ENCODE measurements at places on chromosomes 4 and X.
A peak's percentile ranks its signal among the peaks of the same experiment; 100 is the strongest.

- DNase-seq, result no peak
Measured at GRCh38 chrX:46551494-46552128, 6.4 kb upstream of the ZNF674 start.

- DNase-seq, result no peak
Measured at GRCh38 chrX:134543288-134543687, 83.3 kb downstream of the HPRT1 start.

DNA sequence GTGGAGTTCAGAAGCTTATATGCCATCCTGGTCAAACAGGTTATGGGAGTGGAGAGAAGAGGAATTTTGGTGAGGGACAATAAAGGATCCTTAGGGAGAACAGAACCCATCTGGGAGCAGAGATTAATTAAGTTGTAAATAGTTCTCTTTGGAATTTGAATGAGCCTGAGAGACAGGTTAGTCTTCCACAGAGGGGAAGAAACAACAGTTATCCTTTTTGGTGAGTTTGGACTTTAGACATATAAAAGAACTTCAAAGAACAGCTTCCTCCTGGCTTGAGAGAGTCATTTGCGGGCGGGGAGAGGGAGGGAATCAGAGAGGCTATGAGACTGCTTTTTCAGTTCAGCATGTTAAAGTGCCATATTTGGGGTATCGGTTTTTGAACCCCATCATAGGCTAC lies 793.3 kb upstream of the MAGEB2 start:
- DNase-seq, result no peak

DNA sequence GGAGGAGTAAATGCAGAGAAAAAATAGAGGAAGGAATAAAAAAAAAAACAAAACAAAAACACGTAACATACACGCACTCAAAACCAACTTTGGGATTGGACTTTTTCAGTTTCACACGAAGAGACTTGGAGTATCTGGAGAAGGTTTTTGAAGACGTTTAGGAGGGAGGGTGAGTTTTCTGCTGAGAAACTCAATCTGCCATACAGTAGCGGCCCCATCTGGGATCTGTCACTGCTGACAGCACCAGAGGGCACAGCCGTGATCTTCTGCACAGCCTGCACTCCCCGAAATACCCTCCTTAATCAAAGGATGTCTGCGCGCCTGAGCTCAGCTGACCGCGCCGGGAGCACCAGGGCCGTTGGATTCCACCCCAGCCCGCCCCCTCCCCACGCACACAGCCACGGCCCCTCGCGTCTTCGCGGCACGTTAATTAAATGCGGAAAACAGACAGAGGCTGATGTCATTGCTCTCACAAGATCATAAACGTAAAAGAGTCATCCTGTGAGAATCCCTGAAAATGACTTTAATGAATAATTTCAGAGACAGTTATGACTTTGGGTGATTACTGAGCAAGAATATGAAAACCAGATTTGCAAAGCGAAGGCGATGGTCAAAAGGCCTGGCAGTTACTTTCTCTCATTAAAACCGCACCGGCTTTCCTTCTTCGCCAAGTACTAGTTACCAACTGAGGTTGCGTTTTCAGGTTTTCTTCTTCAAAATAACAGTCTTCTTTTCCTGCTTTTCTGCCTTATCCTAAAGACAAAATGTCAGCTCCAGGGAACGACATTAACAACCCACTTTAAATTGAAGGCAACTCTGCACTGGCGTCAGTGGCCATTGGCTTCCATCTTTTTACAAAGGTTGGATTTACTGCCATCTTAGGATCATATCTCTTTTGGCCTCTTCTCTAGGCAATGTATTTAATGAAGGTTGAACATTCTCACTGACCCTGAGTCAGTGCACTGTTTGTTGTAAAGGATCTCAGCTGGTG lies 10.6 kb downstream of the HAND2 start:
- peak; percentile 56 for DNase-seq

GRCh38 chrX:123155327-123155726 lies 28.8 kb upstream of the GRIA3 start:
- DNase-seq, result no peak

DNA sequence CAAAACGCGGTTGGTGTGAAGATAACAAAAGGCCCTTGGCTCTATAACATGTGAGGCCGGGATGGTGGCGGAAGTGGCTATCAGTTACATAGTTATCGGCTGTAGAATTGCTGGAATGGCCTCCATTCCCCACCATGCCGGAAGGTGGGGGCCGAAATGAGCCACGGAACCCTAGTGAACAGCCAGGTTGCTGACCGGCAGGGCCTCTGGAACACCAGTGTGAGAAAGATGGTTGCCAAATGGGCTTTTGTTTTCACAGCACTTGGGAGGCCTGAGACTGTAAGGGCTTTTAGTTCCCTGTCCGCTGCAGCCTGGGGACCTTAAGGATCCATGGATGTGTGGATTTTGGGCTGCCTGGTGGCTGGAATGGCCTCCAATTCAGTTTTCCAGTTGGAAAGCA lies 23.3 kb upstream of the ARX start:
- no peak for DNase-seq

GRCh38 chr4:149985981-149986380 lies 92.3 kb upstream of the DCLK2 start:
- no peak for DNase-seq

GRCh38 chrX:39377157-39377556 lies 575.9 kb downstream of the MID1IP1 start:
- DNase-seq, result no peak

DNA sequence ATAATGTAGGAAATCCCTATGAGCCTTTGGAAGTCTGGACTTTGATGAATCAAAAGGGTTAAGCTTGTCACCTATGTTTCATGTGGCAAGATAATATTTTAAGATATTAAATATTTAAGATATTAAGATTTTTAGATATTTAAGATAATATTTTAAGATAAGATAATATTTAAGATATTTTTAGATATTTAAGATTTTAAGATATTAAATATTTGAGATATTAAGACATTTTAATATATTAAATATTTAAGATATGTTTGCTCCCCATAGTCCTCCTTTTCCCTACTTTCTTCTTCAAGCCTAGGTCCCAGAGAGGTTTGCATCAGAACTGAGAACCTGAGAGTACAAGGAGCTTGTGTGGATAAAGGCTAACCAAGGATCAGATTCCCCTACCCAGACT lies 478.4 kb upstream of the IGFBP7 start:
- DNase-seq, result no peak

- DNase-seq, result no peak
Measured at GRCh38 chrX:140503238-140503601, 1.6 kb downstream of the SOX3 start.

DNA sequence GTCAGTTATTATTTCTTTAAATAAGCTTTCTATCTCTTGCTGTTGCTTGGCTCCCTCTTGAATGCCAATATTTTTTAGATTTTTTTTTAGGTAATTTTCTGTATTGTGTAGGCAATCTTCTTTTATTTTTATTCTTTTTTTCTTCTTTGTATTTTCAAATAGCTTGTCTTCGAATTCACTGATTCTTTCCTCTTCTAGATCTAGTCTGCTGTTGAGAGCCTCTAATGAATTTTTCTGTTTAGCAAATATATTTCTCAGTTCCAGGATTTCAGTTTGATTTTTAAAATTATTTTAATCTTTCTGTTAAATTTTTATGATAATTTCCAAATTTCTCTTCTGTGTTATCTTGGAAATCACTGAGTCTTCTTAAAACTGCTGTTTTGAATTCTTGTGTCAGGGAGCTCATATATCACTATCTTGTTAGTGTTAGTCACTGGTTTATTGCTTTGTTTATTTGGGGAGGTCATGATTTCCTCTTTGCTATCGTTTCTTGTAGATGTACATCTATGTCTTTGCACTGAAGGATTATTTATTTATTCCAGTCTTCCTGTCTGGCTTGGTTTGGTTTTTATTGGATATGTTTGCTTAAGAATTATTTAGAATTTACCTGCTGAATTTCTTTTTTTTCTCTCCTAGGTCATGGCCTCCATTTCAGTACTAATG lies 39.9 kb upstream of the GPRIN3 start:
- DNase-seq, result no peak

- peak; percentile 31 for DNase-seq
Measured at GRCh38 chr4:41744572-41745291, 3.8 kb downstream of the PHOX2B start.

GRCh38 chrX:129983575-129984110 lies 1.2 kb downstream of the BCORL1 start:
- DNase-seq, result peak; percentile 32

DNA sequence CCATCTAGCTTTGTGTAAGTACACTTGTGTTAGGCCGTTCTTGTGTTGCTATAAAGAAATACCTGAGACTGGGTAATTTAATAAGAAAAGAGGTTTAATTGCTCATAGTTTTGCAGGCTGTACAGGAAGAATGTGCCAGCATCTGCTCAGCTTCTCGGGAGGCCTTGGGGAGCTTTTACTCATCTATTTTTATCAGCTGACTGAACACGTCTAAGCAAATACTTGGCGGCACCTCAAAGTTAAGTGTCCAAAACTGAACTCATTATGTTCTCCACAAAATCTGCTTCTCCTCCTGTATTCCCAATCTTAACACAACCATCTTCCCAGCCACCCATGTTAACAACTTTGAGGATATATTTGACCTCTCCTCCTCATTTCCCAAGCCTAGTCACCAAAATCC lies 42.4 kb upstream of the GATB start:
- DNase-seq, result no peak

DNA sequence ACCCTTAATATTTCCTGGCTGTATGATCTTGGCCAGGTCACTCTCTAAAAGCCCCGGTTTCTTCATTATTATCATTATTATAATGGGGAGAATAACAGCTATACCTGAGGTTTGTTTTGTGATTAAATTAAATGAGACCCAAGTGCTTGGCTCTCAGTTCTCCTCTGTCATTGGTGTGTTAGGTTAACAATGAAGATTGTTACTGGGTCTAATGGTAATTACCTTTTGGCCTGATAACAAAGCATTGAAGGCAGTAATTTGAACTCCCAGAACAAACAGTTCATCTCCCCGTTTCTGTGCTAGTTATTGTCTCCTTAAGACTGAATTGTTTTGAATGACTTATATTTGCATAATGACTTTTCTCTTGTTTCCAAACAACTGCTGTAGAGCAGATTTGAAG lies 6.8 kb upstream of the ANAPC4 start:
- DNase-seq, result no peak
